ENCODE measurements at places on chromosomes 12 and 14. TPM values are rescaled to one million over a fixed set of nuclear protein-coding genes. Genes with fewer than 3 reads are reported as not detected.

CDKN3 gene
- total RNA-seq = 77.2 TPM

PLEKHD1 gene
- total RNA-seq = 0.05 TPM

PTGER2 gene
- total RNA-seq = 3.8 TPM

SYT10 gene
- total RNA-seq = not detected

SLC7A7 gene
- total RNA-seq = 22.5 TPM

NDUFA9 gene
- 101 TPM for total RNA-seq

ATP23 gene
- 5.2 TPM for total RNA-seq

CLECL1 gene
- not detected for total RNA-seq

FANCM gene
- total RNA-seq = 4.0 TPM

TPPP2 gene
- total RNA-seq = not detected

C12orf50 gene
- not detected for total RNA-seq

ANKRD9 gene
- total RNA-seq = 10.9 TPM

C1R gene
- total RNA-seq = 49.0 TPM

ETFBKMT gene
- total RNA-seq = 0.87 TPM

KRT6C gene
- total RNA-seq = not detected

ZNF891 gene
- 0.29 TPM for total RNA-seq

GARIN6 gene
- total RNA-seq = not detected

UBE3B gene
- 14.6 TPM for total RNA-seq

SYNE3 gene
- total RNA-seq = 0.70 TPM

TTC8 gene
- 35.7 TPM for total RNA-seq

WSCD2 gene
- not detected for total RNA-seq

SLC25A47 gene
- total RNA-seq = not detected

PTCSC3 gene
- total RNA-seq = not detected

TMEM253 gene
- total RNA-seq = 0.88 TPM

DEPDC4 gene
- total RNA-seq = 1.2 TPM

MMP17 gene
- total RNA-seq = 11.3 TPM

AJUBA gene
- 31.9 TPM for total RNA-seq

LBHD2 gene
- not detected for total RNA-seq

OR10P1 gene
- total RNA-seq = not detected

PPFIA2 gene
- total RNA-seq = not detected

KERA gene
- total RNA-seq = not detected

MYO1H gene
- total RNA-seq = not detected

CLEC6A gene
- total RNA-seq = not detected

PKP2 gene
- total RNA-seq = 9.0 TPM

SLCO1A2 gene
- not detected for total RNA-seq

NUP37 gene
- total RNA-seq = 61.7 TPM

P2RX2 gene
- not detected for total RNA-seq

TAS2R50 gene
- total RNA-seq = not detected

TAS2R20 gene
- not detected for total RNA-seq

DHRS2 gene
- total RNA-seq = 6.2 TPM

KRT1 gene
- total RNA-seq = not detected

TMCC3 gene
- 0.99 TPM for total RNA-seq

LPAR5 gene
- total RNA-seq = 0.53 TPM

KLHL33 gene
- total RNA-seq = 0.03 TPM

ESPL1 gene
- total RNA-seq = 18.2 TPM

KRT3 gene
- total RNA-seq = 0.06 TPM

APEX1 gene
- total RNA-seq = 254 TPM

DBX2 gene
- not detected for total RNA-seq

ZNF410 gene
- total RNA-seq = 44.1 TPM

IAPP gene
- total RNA-seq = not detected

NANOG gene
- total RNA-seq = not detected

CARMIL3 gene
- 0.48 TPM for total RNA-seq

TMEM119 gene
- not detected for total RNA-seq

SERPINA10 gene
- not detected for total RNA-seq

NPAS3 gene
- not detected for total RNA-seq

Measured in A549 treated with AZD2906 at 1 μM for 4 hours (cell line).